ENCODE measurements at places on chromosomes 4 and X. TPM values are rescaled to one million over a fixed set of nuclear protein-coding genes. Genes with fewer than 3 reads are reported as not detected.

GRCh38 chr4:145774473-145774872 lies 94.5 kb downstream of the C4orf51 start:
- no peak for DNase-seq

OTUD6A gene
- not detected for polyA plus RNA-seq

NSG1 gene
- 4.6 TPM for polyA plus RNA-seq

DNA sequence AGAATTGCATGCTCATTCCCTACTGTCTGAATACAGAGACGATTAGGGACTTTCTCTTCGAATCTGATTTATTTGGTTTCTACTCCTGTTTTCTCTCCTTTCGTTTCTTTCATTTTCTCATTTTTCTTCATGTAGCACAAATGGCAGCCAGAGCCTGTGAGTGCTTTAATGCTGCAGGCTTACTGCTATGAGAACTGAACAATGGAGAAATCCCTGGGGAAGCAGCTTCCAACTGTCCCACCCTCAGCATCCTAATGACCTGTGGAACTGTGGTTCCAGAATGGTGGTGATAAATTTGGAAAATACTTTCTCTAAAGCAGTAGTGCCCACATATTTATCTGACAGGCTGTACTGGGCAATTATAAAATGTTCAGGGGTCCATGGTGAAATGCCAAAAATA lies 930.4 kb downstream of the DMD start:
- DNase-seq, result no peak

- DNase-seq, result no peak
Measured at GRCh38 chr4:3688018-3688998, 77.9 kb upstream of the ADRA2C start.

GRCh38 chr4:1987721-1988326 lies 20.9 kb downstream of the NELFA start:
- no peak for DNase-seq

DNA sequence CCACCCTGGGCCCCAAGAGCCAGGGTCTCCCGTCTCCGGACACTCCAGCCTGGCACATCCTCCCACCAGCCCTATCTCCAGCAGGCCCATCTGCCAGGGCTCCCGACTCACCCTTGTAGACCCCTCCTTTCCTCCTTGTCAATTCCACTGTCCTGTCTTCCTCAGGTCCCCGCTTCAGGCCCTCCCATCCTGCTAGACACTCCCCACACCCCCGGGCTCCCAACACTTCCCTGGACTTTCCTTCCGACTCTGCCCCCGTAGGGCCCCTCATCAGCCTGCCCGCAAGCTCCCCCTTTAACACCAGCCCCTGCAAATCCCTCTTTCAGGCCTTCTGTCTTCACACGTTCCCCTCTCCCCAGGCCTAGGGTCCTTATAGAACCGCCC lies 1.1 kb downstream of the PRAF2 start:
- DNase-seq, result no peak

AMOT gene
- polyA plus RNA-seq, result 1.4 TPM

DNA sequence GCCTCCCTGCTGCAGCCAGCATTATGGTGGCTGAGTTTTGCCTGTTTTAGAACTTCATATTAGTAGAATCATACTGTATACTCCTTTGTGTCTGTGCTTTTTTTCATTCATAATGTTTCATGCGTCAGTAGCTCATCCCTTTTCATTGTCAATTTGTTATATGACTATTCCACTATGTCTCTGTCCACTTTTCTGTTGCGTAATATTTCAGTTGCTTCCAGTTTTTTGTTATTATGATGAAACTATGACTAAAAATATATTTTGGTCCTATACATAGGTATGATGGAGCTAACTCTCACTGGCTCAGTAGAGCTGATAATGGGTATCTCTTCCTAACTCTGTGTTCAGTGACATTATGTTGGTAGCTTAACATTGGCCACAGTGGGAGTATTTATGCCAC lies 48.3 kb downstream of the DMP1 start:
- DNase-seq, result no peak

- DNase-seq, result no peak
Measured at GRCh38 chrX:154401918-154402621, 3.9 kb downstream of the RPL10 start.

- peak; percentile 77 for DNase-seq
Measured at GRCh38 chr4:15400981-15401671, 26.7 kb upstream of the C1QTNF7 start.

GRCh38 chr4:110710070-110710469 lies 87.2 kb upstream of the PITX2 start:
- no peak for DNase-seq

All from CD4-positive, CD25-positive, alpha-beta regulatory T cell (primary cell).